ENCODE measurements at places on chromosomes 3 and 15.
A peak's percentile ranks its signal among the peaks of the same experiment; 100 is the strongest.

DNA sequence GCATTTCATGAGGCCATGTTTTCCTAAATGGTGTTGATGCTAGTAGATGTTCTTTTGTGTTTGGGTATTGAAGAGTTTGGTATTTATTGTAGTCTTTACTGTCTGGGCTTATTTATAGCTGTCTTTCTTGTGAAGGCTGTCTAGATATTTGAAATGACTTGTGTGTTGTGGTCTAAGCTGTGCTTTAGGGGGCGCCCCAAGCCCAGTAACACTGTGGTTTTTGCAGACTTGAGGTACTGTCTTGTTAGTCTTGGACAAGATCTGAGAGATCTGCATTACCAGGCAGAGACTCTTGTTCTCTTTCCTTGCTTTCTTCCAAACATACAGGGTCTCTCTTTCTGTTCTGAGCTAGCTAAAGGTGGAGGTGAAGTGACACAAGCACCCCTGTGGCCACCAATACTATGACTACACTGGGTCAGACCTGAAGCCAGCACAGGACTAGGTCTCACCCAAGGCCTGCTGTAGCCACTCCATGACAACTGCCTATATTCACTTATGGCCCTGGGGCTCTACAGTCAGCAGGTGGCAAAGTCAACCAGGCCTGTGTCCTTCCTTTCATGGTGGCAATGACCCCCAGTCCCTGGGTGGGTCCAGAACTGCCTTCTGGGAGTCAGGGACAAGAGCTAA lies 152.1 kb upstream of the TBC1D5 start:
- no peak for DNase-seq

DNA sequence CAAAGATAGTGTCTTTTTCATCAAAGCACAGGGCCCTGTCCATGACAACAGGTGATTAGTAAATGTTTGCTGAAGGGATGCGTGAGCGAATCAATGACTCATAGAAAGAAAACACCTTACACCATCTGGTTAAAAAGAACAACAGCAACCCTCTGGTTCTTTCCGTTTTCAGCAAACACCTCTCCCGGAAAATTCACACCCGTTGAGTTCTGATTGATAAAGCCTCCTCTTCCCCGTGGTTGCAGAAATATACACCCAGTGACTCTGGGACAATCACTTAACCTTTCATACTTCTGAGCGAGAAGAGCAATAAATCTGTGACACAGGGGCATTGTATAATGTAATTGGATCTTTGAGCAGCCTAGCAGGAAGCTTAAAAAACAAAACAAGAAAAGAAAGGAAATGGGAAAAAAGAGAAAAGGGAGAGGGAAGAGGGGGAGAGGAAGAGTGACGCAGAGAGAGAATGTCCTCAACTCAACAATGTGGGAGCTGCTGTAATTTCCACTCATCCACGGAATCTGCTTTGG lies 37.6 kb downstream of the ADAMTS9 start:
- no peak for DNase-seq

DNA sequence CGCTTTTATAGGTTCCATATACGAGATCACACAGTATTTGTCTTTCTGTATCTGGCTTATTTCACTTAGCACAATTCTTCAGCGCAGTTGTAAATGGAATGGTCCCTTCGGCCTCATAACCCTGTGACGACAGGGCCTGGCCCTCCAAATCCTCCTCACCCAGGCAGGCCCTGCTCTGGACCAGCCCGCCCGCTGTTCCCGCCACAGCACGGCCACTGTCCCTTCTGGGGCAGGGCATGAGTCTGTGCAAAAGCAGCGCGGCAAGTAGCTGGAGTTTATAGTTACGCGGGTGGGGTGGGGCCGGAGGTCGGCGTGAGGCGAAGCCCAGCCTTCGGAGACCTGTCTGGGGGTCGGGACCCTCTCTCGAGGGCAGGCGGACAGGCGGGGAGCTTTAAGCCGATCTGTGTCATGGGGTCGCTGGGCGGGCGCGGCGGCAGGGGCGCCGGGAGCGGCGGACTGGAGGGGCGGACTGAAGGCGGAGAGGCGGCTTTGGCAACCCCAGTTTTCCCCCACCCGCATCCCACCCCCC lies 543 bp downstream of the ARPIN start:
- no peak for DNase-seq

DNA sequence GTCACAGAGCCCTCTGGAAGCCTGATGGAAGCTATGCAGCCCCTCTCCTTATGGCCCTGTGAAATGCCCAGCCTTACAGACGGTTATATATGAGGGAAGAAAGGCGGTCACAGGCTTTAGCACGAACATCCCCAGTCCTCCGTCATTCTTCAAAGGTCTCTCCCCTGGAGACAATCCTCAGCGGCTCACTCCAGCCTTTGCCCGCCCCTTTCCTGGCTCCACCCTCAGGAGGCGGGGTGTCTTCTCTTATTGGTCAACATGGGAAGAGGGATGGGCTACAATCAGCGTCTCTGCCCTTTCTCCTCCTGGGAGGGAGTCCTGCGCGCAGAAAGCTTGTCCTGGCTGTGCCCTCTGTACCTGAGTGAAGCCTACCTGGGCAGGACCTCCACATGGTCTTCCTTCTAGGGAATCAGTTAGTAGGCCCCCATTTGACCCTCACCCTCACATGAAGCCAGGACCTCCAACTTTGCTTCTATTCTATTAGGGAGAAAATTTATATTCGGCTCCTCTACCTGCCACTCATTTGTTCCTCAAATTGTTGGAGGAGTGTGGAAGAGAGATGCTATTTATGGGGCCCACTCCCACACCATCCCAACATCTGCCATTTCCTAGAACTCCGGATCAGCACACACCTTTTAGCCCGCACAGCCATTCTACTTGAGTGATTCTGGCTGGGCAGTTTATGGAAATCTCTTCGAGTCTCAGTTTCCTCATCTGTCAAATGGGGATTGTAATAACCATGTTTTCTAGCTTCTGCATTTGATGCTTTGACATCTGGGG lies 112.9 kb upstream of the SLC6A11 start:
- no peak for DNase-seq

DNA sequence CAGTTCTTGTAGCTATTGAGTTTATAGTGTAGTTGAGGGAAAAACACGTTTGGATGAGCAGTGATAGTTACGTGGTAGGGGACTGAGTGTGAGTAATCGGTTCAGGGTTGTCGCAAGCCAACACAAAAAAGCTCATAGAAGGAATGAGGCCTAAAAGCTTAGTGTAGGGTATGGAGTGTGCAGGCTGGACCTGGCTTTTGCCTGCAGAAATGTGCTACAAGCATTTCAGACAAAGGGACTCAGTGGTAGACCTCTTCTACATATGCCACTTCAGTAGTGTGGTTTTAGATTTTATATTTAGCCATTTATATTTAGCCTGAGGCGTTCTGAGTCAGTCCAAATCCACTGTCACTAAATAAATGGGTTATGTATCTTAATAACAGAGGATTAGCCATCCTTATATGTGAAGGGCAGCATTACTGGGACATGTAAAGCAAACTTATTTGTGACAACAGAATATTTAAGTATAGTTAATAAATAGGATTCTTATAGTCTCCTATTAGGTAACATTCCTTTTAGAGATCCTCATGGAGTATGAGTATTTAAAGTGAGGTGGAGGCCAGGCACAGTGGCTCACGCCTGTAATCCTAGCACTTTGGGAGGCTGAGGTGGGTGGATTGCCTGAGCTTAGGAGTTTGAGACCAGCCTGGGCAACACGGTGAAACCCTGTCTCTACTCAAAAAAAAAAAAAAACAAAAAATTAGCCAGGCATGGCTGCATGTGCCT lies 21.8 kb downstream of the ATP2C1 start:
- no peak for DNase-seq

- DNase-seq, result no peak
These were observed 385.4 kb upstream of the SEMA6D start for GRCh38 chr15:47331829-47332393.

DNA sequence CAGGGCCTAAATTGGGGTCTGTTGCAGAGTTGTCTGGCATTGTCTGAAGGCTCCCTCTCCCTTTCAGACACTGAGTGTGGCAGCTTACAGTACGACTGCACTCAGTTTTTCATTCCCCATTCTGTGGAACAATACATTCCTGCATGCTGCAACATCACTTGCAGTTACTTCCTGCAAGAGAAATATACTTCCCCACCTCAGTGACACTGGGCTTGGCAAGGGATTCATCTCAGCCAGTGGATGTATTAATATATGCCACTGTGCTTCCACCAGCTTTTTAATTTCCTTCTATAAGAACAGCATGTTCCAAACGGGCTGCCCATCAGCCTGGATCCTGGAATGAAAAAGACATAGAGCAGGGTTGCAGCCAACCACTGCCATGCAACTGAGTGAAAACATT lies 23.1 kb downstream of the B3GALNT1 start:
- DNase-seq, result no peak

DNA sequence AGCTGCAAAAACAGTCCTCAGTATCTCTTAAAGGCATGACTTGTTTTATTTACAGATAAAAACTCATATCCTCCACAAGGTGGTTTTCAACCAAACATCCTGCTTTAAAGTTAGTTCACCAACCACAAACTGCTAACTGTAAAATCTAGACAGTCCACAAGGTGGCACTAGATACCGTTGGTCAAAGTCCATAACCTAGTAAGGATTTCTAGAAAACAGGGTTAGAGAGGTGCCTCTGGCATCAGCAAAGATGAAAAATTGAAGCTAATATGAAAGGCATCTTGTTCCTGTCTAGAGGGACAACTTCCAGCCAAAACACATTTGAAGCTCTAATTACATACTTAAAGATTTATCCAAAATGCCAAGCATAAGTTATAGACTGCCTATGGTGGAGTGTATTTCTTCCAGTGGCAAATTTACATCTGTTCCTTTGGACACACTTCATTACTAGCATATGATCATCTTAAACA lies 56.0 kb downstream of the ZMAT3 start:
- peak; percentile 42 for DNase-seq

DNA sequence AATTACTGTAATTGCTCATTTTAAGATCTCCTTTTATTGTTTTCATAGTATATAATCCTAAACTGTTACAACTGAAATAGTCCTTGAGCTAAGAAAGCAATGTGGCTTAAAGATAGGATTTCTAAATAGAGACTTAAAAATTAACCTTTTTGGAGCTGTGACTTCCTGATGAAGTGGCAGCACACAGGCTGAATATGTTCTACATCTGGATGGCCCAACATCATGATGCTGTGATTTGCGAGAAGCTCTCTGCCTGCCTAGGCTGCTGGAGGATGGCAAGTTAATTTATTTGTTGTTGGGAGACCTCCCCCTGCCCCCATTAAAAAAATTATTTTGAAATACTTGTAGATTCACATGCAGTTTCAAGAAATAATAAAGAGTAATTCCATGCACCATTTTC lies 134.5 kb downstream of the IGF1R start:
- no peak for DNase-seq

DNA sequence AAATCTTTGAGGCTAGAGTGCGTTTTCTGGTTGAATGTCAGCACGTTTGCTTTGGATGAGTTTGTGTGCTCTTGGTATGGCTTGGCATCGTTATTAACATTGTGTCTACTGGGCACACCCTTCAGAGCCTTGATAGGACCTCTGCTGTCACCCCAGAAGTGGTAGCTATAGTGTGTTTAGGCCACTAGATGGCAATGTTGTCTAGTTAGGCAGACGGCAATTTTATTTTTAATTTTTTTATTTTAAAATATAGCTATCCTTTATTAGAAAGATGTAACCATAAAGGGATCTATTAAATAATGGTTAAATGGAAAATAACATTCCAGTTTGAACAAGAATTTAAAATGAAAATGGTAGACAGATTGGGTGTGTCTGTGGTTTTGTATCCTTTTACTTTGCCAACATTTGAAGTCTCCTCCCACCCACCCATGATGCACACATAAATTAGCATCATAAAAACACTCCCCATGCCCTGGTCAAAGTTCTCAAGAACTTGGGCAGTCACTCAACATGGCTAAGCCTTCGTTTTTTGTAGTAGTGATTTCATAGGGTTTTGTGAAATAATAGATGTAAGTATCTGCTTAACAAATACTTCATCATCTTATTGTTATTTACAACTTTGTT lies 200.7 kb downstream of the KCNH8 start:
- DNase-seq, result no peak

DNA sequence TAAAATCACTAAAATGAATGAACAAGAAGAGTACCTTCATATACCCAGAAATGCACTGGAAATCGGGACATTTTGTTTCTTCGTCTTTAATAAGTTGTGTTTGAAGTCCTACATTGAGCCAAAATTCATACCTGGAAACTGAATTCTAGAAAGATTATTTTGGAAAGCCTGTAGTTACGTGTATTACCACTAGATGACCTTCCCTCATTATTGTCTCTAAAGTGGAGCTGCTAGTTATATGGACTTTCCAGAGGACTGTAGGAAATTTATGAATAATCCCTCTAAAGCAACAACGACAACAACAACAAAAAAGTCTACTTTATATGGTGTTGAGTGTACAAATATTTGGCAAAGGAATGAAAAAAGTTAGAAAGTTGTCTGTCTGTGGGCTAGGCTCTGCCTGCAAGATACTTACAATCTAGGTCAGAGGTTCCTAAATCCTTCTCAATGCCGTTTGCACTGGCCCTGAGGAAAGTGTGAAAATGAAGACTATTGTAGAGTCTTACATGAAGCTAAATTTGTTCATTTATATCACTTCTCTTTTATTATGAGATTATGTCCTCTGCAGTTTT lies 234.8 kb upstream of the NR2E3 start:
- no peak for DNase-seq

GRCh38 chr3:45664578-45664977 lies 24.6 kb upstream of the SACM1L start:
- DNase-seq, result peak; percentile 27

GRCh38 chr3:149356044-149356592 lies 21.3 kb downstream of the TM4SF1 start:
- DNase-seq, result no peak

GRCh38 chr3:107524326-107524840 lies 1.6 kb downstream of the BBX start:
- peak; percentile 54 for DNase-seq

- DNase-seq, result no peak
These were observed 40.8 kb upstream of the KLF13 start for GRCh38 chr15:31285772-31286261.

Data from T-helper 2 cell (primary cell).